ENCODE measurements at places on chromosomes 5 and 9. TPM values are rescaled to one million over a fixed set of nuclear protein-coding genes. Genes with fewer than 3 reads are reported as not detected.

DNA sequence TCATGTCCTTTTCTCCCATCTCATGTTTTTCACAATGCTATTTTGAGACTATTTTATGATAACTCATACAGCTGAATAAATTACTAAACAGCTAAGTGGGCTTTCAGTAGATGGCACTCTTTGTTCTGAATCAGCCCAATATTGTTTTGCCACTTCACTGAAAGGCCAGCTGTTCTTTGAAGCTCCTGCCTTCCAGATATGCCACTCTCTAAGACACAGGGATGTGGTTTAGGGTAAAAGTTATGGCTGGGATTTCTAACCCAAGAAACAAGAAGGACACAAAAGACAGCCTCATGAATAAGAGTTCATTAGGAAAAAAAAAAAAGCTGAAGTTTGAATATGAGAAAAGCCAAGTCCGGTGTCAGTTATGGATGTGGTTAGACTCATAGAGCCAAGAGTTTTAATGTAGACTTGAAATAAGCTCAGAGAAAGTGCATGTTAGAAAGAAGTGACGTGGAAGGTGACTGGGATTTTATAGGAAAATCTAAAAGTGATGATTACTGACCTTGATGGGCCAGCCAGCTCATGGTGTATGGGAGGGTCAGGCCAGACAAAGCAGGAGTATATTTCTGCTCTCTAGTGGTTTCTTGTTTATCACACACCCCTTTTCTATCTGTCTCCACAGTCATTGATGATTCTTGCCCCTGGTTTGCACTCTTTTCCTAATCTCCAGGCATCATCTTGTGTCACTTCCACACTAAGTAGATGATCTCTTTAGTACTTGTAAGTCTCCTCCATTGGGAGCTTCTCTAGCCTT, 488.5 kb downstream of the NR2F1-AS1 start:
- H3K4me3 ChIP-seq, result no peak overlapping the region
- no peak overlapping the region for H3K27ac ChIP-seq
- H3K36me3 ChIP-seq, result no peaks in the 10 kb centered on the region
- no peaks in the 10 kb centered on the region for H3K27me3 ChIP-seq

DNA sequence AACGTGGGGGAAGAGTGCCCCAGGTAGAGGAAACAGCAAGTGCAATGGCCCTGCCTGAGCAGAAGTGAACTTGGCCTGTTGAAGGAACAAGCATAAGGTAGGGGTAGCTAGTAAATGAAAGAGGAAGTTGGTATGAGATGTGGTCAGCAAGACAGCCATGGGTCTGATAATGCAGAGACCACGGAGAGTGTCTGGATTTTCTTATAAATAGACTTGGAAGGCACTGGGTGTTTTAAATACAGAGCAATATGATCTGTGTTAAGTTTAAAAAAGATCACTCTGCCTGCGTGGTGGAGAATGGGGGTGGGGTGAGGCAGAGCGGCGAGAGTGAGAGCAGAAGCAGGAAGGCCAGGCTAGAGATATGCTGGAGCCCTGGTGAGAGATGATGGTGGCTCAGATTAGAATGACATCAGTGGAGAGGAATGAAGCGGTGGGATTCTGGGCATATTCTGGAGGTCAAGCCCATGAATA, 4.2 kb downstream of the ADAM19 start:
- no peak for DNase-seq
- no peak overlapping the region for H3K27ac ChIP-seq
- no peak overlapping the region for H3K4me3 ChIP-seq
- no peaks in the 10 kb centered on the region for H3K27me3 ChIP-seq
- no peaks in the 10 kb centered on the region for H3K36me3 ChIP-seq

The CD180 gene
- 0.15 TPM for total RNA-seq

DNA sequence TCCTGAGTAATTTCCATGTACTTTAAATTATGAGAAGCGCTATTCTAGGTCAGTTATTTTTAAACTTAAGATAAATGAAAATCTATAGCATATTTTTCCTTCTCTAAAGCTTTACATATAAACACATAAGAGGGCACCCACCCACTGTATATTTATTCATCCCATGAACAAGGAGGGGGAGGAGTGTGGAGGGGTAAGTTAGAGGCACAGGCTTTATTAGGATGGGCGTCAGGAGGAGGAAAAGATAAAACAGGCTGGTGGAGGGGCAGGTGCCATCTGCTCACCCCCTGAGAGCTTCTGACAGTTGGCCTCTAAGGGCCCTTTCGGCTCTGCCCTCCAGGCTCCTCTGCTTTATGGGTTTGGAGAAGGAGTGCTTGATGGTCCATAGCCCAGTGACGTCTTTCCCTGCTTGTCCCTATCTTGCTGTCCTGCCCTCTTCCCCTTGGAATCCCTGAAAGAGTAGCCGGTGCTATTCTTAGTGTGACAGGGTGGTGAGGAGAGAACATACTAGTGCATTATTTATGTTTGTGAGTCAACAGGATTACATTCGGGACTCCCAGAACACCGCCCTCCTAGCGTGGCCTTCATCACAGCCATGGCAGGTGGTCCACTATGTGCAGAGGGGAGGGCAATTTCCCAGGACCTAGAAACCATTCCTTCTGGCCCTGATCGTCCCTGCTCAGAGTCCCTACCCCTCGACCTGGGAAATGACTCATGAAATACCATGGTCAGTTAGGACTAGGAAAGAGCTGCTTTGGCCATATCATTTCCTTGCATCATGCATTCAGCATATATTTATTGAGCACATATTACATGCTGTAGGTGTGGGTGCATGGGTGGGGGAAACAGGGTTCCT, 7.9 kb upstream of the SYNPO start:
- H3K27ac ChIP-seq, result no peak overlapping the region
- no peak for DNase-seq
- no peaks in the 10 kb centered on the region for H3K27me3 ChIP-seq
- peaks cover 7% of the 10 kb centered on the region for H3K4me1 ChIP-seq

- peaks cover 14% of the 10 kb centered on the region for H3K4me1 ChIP-seq
- H3K36me3 ChIP-seq, result no peaks in the 10 kb centered on the region
- H3K4me3 ChIP-seq, result no peak overlapping the region
Observed at GRCh38 chr9:16545639-16546038, 324.8 kb downstream of the BNC2 start.

GRCh38 chr9:93955111-93955980, at the start of gene BARX1:
Gene BARX1 (minus strand): TSS chr9:93955355. CDS start chr9:93955146, 209 bp downstream.
- H3K4me3 ChIP-seq, result no peak within 1 kb of the TSS
- H3K36me3 ChIP-seq, result no peaks in the 10 kb centered on the region
- peaks cover 8% of the 10 kb centered on the region for H3K4me1 ChIP-seq

GRCh38 chr9:111150181-111150580, 111.9 kb upstream of the LPAR1 start:
- H3K4me3 ChIP-seq, result no peak overlapping the region
- H3K36me3 ChIP-seq, result no peaks in the 10 kb centered on the region
- H3K27me3 ChIP-seq, result no peaks in the 10 kb centered on the region
- H3K27ac ChIP-seq, result no peak overlapping the region
- DNase-seq, result no peak
- H3K4me1 ChIP-seq, result no peaks in the 10 kb centered on the region

DNA sequence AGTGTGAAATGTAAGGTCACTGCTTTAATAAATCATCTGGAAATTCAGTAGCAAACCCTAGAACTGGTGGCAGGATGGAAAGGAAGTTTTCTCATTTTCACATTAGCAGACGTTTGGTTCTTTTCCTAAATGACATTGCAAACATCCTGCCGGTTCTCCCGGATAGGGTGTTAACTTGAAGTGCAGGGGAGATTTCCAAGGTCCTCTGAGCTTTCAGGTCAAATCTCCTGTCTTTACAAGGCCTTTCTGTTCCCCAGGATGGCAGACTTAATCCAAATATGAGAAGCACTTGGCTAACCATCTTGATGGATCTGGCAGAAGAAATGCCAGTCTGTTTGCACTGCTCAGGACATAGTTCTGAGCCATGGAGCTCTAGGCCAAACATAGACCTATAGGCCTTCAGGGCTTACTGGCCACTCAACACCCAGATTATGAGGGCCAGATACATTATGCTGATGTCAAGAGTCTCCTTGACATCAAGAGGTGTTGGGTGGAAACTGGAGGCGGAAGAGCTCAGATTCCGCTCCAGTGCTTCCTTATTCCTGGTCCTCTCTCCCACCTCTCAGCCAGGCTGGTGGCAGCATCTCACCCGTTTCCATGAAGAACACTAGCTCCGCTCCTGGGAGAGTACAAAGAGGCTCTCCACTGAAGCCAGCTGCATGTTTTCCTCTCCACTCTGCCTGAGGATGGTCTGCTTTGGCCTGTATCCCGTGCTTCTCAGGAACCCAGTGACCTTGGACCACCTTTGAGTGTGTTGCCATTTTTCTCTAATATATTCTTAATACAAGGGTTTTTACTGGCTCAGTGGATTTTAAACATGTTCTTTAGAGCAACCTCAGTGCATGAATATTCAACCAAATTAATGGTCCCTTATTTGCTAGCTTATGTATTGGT, 61.0 kb downstream of the RALGPS1 start:
- H3K27ac ChIP-seq, result no peak overlapping the region
- DNase-seq, result no peak
- no peaks in the 10 kb centered on the region for H3K36me3 ChIP-seq
- no peaks in the 10 kb centered on the region for H3K4me1 ChIP-seq
- no peaks in the 10 kb centered on the region for H3K27me3 ChIP-seq

GRCh38 chr5:75885849-75886596, 168.8 kb upstream of the POC5 start:
- no peak overlapping the region for H3K4me3 ChIP-seq
- no peaks in the 10 kb centered on the region for H3K4me1 ChIP-seq
- no peak overlapping the region for H3K27ac ChIP-seq
- H3K27me3 ChIP-seq, result no peaks in the 10 kb centered on the region
